ELF-1 (cell line): ENCODE measurements at places on chromosomes 7 and 10.

GRCh38 chr10:48491392-48492139 is 113.3 kb downstream of the ARHGAP22 start:
- DNase-seq = no peak

DNA sequence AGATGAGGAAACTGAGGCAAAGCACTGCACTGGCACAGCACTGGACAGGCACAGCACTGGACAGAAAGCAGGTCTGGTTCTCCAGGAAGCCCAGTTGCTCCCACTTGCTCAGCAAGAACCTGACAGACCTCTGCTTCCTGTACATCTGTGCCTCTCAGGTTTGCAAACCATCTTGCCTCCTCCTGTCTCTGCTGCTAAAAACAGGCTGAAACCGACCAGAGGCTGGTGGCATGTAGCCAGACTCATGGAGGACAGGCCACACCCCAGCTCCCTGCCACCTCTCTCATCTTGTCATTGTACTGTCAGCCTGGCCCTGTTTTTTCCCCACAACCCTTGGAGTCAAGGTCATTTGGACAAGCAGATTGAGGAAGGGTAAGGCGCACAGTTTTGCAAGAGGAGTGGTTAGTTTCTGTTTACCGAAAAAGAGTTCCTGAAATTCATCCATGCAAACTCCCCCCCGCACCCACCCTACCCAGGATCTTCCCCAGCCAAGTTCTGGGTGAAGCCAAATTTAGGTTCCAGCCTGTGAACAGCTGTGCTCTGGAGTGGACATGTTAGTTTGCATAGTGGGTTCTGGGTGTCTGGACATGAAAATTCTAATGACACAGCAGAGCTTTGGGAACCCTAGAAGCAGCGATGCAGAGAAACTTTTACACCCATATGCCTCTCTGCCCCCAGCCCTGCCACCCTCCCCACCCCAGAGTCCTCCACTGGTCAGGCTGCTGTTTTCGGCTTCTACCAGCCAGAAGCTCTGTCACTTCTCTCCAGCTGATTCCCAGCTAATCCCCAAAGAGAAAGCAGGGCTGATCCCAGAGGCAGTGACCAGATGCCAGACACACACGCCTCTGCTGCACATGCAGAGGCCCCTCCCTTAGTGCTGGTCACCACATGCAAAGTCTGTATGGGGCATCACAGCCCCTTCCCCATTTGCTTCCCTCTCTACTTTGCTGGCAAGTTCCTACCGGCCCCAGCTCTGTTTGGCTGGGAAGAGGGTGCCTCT is 8.5 kb upstream of the C10orf105 start:
- DNase-seq = peak; percentile 58

DNA sequence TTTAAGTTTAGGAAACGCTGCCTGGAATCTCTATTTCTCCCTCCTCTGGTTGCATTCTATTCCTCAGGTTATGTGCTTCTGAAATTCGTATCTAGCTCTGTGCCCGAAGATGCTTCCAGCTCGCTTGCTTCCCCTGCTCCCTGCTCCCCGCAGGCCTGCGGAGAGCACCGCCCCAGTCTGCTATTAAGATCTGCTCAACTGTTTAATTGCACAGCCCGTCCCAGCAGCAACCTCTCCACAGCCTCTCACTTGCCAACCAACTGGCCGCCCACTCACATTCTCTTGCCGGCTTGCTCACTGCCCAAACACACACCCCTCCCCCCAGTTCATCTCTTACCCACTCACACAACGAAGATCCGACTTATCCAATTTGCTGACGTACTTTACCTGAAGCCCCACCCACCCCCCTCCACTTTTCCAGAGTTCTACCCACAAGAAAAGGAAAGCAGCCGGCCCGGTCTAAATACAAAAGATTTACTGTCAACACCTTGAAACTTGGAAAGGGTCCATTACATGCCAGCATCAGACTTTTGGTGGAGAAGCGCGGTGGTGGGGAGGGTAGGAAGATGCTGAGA is 167.3 kb upstream of the KLF14 start:
- DNase-seq = peak; percentile 46

- no peak for DNase-seq
Observed at GRCh38 chr10:132919374-132920100, 22.8 kb downstream of the CFAP46 start.
